MM.1S (cell line): ENCODE measurements at places on chromosomes 2 and 18.
A peak's percentile ranks its signal among the peaks of the same experiment; 100 is the strongest.

DNA sequence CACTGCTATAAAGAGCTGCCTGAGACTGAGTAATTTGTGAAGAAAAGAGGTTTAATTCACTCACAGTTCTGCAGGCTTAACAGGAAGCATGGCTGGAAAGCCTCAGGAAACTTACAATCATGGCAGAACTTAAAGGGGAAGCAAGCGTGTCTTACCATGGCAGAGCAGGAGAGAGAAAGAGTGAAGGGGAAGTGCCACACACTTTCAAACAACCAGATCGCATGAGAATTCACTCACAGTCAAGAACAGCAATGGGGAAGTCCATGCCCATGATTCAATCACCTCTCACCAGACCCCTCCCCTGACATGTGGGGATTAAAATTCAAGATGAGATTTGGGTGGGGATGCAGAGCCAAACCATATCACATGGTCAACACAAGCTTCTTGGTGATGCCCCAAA is 34.7 kb upstream of the CDK5R2 start:
- DNase-seq = no peak

GRCh38 chr2:160222546-160223283 is 22.6 kb upstream of the ITGB6 start:
- DNase-seq = no peak

GRCh38 chr2:212974692-212975091 is 176.7 kb downstream of the IKZF2 start:
- no peak for DNase-seq

DNA sequence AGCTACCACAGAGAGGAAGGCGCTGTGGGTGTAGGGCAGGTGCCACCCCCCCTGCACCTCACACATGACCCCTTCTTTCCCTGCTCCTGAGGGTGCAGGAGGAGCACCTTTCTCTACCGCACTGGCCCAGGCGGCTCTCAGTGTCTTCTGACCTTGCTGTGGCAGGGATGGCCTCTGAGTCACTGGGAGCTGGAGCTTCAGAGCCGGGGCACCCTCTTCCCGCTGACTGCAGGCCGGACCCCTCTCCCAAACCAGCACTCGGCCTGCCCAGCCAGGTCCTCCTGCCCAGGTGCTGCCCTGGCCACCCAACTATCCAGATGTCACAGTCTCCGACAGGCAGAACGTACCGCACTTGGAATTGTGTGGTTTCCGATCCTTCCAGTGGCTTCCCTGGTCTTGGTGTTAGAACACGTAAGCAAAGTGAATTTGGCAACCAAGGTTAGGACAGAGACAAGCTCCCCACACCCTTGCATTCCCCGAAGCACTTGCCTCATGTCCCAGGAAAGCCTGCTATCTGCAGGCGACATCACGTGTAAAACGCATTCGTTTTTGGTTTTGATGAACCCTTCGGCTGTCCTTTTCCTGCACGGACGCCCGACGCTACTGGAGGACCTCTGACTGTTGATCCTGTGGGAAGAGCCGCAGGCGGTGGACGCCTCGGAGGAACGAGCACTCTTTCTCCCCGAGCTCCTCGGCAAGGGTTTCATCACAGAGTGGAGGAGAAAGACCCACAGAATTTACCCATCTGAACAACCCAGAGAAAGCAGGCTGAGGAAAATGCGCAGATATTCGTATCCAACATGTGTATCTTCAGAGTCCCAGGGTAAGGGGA is 24.7 kb upstream of the KCNG2 start:
- DNase-seq = no peak

DNA sequence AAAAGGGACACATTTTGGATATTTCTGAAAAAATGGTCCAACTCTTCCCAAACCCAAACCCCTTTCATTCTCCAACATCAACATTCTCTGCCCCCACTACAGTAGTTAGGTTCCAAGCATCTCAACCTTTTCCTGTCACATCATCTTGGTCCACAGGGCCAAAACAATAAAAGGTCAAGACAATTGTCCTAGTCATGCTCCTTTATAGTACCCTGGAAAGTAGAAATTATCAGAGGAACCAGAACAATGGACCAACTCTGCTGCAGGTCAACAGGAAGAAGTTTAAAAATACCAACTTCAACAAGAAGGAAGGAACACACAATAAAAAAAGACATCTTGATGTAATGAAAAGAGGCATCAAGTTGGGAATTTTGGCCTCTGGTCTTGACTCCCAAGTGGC is 36.1 kb downstream of the CLASP1 start:
- no peak for DNase-seq

GRCh38 chr18:52481116-52481515 is 141.1 kb downstream of the DCC start:
- no peak for DNase-seq

- no peak for DNase-seq
Observed at GRCh38 chr18:54825601-54826344, 2.5 kb upstream of the RAB27B start.

DNA sequence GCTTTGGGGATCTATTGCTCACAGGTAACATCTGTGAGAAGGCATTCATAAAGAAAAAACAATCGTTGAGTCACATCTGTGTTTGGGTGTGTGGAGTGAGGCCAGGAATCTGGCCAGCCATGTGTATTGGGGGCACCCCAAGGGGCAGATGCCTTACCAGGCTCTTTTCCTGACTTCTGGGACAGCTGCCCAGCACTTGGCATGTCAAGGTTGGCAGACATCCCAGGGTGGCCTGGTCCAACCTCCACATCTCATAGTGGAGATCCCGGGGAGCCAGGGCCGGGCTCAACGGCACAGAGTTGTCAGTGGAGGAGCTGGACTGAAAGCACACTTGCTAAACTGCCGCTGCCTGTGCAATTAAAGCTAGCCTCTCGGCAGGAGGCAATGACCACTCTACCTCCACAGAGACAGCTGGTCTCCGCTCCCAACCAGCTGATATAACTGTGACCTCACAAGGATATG is 75.3 kb upstream of the MGAT4A start:
- no peak for DNase-seq

DNA sequence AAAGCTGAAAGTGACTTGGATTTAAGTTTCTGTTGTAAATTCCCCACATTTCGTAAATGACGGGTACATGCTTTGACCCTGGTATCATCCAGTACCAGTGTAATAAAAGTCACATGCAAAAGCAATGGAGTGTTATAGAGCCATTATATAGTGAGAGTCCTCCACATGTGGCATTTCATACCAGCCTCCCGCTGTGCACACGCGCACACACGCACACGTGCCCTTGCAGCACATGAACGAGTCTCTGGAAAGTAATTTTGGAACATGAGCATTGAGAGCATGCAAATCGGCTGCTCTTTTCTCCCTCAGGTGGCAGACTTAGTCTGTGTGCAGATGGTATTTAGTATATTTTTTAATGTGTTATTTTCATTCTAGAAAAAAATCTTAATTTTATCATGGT is 198.1 kb downstream of the ZNF407 start:
- no peak for DNase-seq

DNA sequence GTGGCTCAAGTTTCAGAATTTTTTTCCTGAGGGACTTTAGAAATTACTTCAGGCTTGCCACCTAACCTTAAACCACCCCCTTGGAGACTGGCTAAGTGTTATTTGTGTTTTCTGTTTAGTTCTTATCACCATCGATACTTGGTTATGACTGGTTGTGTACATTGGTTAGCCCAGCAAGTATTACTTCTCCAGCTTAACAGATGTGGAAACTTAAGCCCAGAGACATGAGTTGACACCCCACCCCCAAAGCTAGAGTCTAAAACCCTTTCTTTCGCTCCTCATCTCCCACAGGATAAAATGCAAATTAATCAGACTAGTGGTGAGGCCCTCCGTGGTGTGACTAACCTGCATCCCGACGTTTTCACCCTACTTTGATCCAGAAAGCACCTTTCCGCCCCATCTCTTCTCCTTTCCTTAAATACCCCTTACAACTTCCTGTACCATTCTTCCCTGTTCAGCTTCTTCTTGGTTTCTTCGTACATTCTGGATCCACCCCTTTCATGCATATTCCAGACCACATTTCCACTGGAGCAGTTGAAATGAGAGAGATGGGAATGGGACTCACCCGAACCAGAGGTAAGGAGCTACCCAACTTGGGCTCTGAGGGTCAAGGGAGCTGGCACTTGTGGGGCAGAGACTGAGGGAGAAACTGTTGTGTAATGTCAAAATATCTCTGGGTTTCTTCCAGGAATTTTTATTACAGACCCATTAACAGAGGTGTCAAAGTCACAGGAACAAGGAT is 819 bp upstream of the MAP3K2 start:
- DNase-seq = no peak

GRCh38 chr2:178363252-178363651 is 87.7 kb downstream of the PRKRA start:
- DNase-seq = no peak

GRCh38 chr2:215903203-215903602 is 110.1 kb downstream of the MREG start:
- no peak for DNase-seq

GRCh38 chr2:156394033-156394741 is 42.0 kb upstream of the GPD2 start:
- DNase-seq = no peak

- DNase-seq = no peak
Observed at GRCh38 chr2:159160412-159160811, 126.1 kb downstream of the WDSUB1 start.

- DNase-seq = peak; percentile 46
Observed at GRCh38 chr18:37483221-37483971, 82.2 kb downstream of the CELF4 start.

DNA sequence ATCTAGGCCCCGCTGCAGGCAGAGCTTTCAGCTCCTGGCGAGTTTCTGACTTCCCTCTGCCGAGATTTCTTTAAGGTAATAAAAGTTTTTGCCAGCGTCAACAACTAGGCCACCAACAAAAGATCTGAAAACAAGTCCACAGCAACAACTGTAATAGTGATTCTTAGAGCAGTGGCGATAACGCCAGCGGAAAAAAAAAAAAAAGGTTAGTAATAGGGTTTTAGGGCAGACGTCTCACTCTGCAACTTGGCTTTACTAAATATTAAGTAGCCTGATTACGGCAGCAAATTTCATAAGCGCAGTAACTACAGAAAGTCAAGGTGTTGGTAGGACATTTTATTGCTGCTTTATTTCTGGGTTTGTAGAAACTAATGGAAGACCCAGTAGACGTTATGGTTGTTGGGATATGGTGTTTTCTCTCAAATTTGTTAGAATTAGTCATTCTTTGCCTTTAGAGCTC is 481 bp downstream of the SLC30A6 start:
- no peak for DNase-seq

- no peak for DNase-seq
Observed at GRCh38 chr18:484749-485464, 15.6 kb downstream of the COLEC12 start.

DNA sequence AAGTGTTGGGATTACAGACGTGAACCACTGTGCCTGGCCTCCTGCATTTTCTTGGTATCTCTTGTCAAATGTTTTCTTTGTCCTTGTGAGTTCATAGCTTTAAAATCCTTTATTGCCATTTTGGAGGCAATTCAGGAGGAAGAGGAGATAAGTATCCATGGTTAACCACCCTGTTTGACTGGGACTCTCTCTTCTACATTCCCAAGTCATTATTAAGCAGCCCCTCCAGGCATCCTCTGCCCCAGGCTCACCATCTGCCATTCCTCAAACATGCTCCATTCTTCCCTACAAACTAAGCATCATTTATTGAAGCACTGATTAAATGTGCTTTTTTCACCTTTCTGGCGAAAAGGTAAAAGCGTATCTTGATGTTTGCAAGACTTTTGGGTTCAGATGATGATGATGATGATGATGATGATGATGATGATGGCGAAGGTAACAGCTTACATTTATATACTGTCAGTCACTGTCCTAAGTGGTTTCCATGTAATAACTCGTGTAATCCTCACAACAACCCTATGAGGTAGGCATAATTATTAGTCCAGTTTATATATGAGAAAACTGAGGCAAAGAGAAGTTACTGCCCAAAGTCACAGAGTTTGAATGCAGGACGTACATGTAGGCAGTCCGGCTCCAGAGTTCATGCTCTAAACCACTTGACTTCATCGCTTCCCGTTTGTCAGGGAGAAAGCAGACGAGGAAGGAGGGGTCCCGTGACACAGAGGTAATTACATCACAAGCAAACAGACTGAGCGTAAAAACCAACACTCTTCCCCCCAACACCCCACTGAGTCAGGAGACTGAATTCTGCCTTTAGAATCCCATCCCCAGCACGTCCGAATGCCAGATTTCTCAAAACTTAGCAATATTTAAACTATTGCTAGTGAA is 69.7 kb upstream of the ACKR3 start:
- no peak for DNase-seq

GRCh38 chr2:653645-654425 is 23.4 kb downstream of the TMEM18 start:
- no peak for DNase-seq

- DNase-seq = no peak
Observed at GRCh38 chr2:168194784-168195522, 52.4 kb downstream of the STK39 start.

- DNase-seq = no peak
Observed at GRCh38 chr2:229825476-229825875, 96.3 kb downstream of the TRIP12 start.

- no peak for DNase-seq
Observed at GRCh38 chr2:207394203-207394781, 135.5 kb upstream of the CREB1 start.

DNA sequence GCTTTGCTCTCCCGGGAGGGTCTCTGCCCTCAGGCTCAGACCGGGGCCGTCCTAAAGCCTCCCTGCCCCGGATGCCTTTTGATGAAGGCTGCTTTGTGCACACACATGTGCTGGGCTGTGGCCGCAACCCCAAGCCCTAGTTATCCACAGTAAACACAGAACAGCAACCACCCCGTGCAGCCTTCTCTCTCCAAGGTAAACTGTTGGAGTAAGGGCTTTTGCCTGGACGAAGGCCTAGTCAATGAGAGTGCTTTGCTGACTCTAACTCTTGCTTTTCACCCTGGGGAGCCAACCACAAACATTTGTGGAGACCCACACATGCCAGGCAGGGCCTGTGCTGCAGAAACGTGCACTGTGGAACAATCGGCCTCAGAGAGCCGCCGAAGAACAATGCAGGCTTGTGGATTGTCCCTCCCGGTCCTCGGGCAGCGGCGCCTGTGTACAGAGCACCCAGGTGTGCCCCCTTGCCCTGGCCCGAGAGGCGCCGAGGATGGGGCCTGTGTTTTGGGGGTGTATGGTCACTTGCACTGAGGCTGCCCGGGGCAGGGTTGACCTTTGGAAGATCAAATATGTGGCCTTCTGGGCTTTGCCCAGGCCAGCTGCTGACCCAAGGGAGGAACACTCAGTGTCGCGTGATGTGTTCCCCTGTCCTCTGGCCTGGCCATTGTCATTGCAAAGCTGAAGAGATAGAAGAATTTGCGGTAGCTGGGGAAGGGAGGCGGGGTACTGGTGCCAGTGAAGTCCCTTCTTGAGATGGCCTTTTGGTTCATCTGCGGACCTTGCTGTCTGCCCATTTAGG is 37.0 kb downstream of the CTIF start:
- DNase-seq = no peak

DNA sequence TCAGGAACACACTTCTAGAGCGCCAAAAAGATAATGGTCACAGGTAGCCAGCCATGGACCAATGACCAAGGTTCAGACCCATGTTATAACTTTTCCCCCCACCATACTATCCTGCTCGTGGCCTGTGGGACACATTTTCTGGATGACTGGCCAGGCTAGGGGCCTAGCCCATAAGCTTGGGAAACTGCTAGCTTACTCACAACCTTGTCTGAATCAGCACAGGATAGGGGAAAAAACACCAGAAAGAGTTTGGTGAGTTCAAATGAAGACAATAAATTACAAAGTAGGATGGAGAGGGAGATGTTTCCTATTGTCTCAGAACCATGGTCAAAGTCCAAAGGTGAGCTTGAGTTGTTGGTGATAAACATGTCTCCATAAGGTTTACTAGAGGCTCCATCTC is 156.3 kb upstream of the CCDC68 start:
- no peak for DNase-seq
